Hematopoietic multipotent progenitor cell treated with erythropoietin and hydrocortisone succinate and interleukin-3 and kit ligand, for 6 days (in vitro differentiated cells): ENCODE measurements at places on chromosomes 16 and 17.
A peak's percentile ranks its signal among the peaks of the same experiment; 100 is the strongest.

GRCh38 chr16:25868106-25868505 is 176.3 kb downstream of the HS3ST4 start:
- DNase-seq = no peak

DNA sequence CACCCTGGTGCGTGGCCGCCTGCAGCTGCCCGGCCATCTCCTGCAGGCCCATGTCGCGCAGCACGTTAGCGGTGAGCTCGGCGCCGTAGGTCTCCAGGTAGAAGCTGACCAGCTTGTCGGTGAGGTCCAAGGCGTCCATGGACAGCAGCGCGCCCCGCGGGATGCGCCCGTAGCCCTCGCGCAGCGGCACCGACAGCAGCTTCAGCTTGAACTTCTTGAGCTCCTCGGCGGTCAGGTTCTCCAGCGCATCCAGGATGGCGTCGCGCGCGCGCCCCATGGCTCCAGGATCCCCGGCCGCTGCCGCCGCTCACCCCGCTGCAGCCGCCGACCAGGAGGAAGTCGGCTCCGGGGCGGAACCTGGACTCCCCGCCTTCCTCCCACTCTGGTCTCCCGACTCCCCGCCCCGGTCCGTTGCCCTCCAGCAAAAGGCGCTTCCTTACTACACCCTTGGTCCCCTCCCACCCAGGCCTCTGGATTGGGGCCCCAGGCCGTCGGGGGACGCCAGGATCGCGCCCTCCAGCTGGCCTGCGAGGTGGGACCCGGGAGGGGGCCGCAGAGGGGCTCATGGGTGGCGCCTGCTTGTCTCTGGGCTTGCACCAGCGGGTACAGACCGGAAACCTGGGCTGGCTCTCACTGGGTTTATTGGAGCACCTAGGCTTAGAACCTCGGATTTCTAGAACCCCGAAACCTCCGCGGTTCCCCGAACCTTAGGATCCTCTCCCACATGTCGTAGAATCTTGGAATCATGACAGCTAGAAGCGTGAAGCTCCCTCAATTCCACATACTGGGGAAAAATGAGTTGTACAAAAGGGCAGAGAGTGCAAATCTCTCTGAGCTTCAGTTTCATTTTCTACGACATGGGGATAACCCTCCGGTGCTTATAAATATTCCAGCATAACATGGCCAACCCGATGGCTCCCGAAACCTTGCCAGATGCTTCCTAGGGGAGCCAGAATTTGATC is at the start of gene PYCARD:
Gene PYCARD (minus strand): TSS at position 347 of the 962 bp plus-strand sequence. CDS start 70 bp downstream, at position 277.
- DNase-seq = peak; percentile 70

- no peak for DNase-seq
Measured at GRCh38 chr16:58551496-58551895, 36.2 kb downstream of the SETD6 start.

- DNase-seq = no peak
Measured at GRCh38 chr17:31015639-31016038, 44.8 kb downstream of the RNF135 start.
